ENCODE measurements at places on chromosomes 4 and X.
A peak's percentile ranks its signal among the peaks of the same experiment; 100 is the strongest.

DNA sequence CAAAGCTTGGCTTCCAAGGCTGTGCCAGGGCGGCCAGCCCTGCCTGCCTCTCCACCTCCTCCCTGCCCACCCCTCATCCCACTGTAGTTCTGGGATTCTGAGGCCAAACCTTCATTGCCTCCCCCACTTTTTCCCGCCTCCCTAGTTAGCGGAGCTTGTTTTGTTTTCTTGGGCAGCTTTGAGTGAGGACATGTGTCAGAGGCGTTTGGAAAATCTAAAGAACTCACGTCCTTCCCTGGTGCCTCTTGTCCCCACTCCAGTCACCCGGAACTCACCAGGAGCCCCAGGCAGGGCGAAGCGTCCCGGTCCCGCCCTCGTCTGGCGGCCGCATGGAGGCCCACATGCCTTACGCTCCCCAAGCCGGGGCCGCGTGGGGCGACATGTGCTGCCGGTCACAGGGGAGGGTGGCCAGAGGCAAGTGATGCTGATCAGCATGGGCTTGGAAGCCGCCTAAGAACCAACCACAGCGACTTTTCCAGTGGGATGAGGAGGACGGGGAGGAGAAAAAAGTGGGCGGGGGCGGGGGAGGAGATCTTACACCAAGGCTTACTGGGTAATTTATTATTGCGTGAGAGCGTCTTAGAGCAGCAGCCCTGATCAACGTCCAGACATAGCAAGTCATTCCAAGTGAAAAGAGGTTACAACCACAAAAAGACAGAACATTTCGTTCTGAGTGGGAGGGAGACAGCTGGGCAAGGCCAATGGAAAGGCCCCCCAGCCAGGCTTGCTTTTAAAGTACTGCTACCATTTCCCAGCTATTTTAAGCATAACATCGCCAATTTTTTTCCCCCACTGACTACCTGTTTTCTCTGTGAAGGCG, 48.5 kb downstream of the PRPS1 start:
- no peak for DNase-seq

GRCh38 chrX:17741123-17741511, 3.8 kb downstream of the SCML1 start:
- no peak for DNase-seq

DNA sequence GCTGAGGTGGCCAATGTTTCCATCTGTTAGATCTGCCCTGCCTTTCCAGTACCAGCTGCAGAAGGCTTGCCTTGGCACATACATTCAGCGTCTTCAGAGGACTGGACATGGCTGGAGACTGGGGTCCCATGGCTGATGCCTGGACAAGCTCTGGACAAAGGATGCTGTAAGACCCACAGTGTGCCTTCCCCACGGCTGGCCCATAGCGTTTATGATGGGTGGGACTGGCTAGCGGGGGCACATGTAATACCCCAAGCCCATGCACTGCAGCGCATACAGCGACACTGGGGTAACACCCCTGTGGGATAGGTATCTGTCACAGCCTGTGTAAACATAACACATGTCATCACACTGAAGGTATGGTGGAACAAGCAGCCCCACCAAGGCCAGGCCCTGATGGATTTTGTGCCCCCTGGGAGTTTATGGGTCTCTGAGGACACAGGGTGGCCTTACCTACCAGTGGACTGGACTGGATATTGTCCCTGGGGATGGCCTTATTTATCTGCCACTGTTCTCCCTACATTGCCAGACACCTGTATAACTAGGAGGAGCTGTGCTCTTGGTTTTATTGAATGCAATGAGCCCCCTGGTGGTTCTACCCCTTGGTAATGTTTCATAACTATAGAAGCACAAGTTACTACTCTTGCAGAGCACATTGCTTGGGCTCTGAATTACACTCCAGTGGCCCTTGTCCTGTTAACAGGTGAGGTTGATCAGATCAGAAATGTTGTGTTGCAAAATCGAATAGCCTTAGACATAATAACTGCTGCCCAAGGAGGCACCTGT, 34.3 kb upstream of the TACR3 start:
- no peak for DNase-seq

DNA sequence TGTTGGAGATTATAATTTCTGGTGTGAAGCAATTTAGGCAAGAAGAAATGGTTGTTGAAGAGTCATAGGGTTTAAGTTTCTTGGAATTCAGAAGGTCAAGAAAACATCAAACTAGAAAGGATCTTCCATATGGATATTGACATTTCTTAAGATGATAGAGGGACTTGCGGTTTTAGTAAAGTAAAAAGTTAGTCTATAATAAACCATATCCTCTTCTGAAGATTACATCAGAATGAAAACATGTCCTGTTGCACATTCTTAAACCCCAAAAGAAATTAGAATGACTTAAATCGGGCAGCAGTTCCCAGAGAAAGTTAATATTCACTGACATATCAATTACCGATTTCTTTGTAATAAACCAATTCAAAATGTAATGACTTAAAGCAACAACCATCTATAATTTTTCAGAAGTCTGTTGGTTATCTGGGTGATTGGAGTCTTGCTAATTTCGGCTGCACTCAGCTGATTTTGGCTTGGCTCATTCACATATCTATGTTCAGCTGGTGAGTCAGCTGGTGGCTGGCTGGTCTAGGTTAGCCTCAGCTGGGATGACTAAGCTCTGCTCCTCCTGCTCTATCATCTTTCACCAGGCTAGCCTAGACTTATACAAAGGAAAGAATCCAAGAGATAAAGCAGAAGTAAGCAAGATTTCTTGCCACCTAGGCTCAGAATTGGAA, 24.4 kb upstream of the DYNLT3 start:
- no peak for DNase-seq

DNA sequence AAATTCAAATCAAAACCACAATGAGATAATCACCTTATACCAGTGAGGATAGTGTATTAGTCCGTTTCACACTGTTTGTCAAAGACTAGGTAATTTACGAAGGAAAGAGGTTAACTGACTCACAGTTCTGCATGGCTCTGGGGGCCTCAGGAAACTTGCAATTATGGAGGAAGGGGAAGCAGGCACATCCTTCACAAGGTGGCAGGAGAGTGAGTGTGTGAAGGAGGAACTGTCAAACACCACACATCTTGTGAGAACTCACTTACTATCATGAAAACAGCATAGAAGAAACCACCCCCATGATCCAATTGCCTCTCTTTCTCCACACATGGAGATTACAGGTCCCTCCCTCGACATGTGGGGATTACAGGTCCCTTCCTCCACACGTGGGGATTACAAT, 54.7 kb upstream of the TRPC5 start:
- DNase-seq, result no peak

- no peak for DNase-seq
Observed at GRCh38 chr4:122099896-122100295, 52.2 kb upstream of the BLTP1 start.

- DNase-seq, result no peak
Observed at GRCh38 chr4:108155373-108155772, 13.4 kb downstream of the LEF1 start.

- DNase-seq, result no peak
Observed at GRCh38 chr4:155134136-155134535, 74.3 kb upstream of the NPY2R start.

GRCh38 chr4:104964410-104965175, 182.1 kb upstream of the TET2 start:
- no peak for DNase-seq

GRCh38 chr4:91621446-91621845, 682.3 kb upstream of the GRID2 start:
- no peak for DNase-seq

DNA sequence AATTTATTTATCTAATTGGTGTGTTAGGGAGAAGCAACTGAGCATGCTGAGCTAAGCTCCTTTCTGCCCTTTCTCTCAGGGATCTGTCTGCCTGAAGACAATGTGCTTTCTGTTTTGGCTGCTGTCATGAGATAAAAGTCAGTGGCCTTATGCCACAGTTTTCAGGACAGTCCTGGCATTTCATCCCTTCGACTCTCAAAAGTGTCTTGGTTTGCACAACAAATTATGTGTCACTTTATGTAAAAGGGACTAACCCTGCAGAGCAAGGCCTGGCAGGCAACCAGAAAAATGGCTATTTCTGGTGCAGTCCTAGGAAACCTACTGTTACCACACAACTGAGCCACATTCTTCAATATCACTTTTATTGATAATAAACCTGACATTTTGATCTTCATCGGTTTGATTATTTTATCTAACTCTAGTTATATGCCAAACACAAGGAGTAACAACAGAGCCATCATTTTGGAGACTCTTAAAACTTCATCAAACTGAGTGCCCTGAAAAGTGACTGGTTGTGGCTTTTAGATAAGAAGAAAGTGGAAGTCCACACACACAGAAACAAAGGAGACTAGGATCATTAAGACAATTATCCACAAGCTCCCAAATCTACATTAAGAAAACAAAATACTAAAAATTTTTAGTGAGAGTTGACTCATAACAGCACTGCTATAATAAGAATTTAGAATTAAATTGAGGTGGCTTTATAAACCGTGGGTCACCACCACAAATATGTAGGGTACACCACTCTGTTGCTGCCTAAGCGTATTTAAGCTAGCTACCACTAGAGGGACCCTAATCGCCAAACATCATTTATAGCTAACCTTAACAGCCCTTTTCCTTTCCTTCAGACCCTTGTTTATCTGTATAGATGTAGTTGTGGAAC, 95.9 kb upstream of the PTPN13 start:
- peak; percentile 65 for DNase-seq

DNA sequence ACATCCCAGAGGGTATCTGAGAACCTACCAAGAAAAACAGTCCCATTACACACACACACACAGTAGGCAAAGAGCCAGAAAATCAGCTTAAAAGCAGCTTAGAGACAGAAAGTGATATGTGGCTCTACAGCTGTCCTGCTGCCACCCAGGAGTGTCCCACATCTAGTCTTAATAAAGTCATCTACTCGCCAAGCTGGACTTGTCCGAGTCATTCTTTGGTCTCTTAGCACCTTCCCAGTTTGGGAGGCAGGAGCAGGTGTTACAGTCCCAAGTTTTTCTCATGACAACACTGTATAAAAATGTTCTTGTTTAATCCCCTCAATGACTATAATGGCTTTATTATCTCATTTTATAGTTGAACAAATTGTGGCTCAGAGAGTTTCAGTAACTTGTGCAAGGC, 252.5 kb upstream of the CASK start:
- DNase-seq, result no peak

DNA sequence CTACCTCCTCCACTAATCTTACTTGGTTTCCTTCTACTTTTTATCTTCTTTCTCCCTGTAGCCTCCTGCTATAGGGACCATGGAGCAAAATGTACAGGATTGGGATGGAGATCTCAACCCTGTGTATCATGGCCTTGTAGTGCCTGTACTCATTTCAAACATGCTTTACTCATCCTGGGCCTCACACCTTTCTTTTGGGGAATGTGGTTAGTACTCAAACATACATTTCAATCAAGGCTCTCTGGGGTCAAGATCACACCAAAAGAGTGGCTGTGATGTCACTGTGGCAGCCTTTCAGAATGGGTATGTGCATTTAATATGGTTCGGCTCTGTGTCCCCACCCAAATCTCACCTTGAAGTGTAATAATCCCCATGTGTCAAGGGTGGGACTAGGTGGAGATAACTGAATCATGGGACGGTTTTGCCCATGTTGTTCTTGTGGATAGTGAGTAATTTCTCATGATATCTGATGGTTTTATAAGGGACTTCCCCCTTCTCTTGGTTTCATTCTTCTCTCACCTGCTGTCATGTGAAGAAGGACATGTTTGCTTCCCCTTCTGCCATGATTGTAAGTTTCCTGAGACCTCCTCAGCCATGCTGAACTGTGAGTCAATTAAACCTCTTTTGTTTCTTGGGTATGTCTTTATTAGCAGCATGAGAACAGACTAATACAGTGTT, 205.1 kb downstream of the RASL11B start:
- DNase-seq, result no peak

DNA sequence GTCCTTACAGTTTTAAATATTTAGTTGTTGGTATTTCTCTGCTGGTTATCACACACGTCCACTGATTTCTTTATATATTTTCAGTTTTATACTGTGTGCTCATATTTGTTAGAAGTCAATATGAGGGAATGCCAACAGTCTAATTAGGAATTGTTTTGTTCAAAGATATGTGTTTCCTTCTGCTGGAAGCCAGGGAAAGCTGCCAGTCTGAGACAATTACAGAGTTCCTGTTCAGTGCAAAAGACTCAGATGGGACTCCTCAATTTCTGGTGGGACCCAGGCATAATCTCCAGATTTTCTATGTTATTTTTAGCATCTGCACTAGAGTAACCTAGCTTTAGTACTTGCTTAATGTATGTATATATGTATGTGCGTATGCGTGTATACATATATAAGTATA, 486.0 kb downstream of the GRID2 start:
- DNase-seq, result no peak

DNA sequence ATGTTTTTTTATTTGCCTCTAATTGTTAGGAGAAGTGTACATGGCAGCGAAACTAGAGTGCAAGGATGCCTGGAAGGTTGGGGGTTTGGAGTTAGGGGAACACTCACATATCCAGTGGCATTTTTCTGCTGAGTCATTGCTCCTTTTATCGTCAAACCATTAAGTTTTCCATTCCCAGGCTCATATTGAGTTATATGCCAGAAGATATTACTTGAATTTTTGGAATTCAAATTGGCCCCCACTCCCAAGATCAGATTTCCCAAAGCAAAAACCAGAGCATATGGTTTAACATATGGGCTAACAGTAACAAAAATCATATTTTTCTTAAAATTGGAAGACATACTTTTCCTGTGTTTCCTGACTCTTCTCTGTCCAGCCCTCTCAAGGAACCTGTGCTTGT, 152.7 kb downstream of the FSTL5 start:
- DNase-seq, result no peak

- DNase-seq, result no peak
Observed at GRCh38 chrX:128365492-128365891, 313.3 kb upstream of the ACTRT1 start.

- no peak for DNase-seq
Observed at GRCh38 chrX:123851079-123851478, 8.8 kb upstream of the XIAP start.

DNA sequence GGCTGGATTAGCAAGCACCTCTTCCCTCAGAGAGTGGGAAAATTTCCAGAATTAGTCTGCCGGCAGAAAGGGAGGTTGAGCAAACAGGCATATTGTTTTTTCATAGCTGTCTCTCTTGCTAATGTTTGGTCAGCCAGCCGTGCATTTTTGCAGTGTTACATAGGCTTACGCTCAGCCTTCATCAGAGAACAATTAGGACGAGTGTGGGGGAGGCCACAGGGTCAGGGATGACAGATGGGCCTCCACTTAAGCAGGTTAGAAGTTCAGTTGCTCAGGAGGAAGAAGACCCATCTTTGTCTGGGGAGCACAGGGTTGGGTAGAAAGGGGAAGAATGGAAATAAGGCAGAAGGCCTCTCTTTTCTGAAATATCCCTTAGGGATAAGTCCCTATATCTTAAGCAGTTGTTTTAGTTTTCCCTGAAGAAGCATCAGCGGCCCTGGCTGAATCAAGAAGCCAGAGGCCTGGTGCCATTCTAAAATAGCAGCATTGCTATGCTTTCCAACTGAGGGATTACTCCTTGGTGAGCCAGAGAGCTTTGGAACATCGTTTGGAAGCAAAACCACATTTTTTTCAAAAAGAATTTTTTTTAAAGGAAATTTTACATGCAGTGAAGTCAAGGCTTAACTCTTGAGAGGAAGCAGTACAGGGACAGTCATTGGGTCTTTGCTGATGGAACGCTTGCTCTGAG, 118.8 kb downstream of the SMIM20 start:
- DNase-seq, result peak; percentile 79

- DNase-seq, result peak; percentile 13
Observed at GRCh38 chr4:92791871-92792440, 488.2 kb downstream of the GRID2 start.

Measured in NCI-H1092 treated with DMSO at 0.1 percent for 48 hours (cell line).